ENCODE measurements at places on chromosomes 2 and 18.

- no peak for DNase-seq
Observed at GRCh38 chr2:147511491-147511948, 333.3 kb upstream of the ACVR2A start.

DNA sequence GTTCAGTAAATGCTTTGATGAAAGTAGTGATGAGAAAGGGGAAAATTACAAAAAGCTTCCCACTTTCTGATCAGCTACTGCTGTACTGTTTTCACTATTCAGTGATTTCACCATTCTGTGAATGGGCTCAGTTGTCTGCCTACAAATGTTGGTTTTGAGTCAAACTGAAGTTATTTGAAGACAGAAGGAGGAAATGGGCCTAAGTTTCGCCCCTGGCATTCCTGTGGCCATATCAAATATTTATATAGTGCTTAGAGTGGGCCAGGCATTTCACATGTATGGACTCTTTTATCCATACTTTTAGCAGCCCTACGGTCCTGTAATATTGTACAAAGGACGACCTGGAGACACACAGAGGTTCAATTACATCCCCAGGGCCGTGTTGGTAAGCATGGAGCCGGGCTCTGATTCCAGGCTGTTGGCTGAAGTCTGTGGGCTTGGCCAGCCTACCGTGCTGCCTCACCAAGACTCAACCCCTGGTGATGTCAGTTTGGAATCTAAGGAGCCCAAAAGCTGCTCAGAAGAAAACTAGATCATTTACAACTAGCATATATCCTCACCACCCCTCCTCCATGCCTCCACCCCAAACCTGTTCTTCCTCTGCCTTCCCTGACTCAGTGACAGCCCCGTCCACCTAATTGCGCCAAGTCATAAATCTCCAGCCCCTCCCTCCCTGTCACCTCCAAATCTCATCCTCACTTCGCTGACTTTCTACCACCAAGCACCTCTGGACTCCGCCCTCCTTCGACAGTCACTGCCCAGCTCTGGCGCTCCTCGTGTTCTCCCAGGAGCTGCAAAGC lies 10.1 kb upstream of the GRHL1 start:
- no peak for DNase-seq

DNA sequence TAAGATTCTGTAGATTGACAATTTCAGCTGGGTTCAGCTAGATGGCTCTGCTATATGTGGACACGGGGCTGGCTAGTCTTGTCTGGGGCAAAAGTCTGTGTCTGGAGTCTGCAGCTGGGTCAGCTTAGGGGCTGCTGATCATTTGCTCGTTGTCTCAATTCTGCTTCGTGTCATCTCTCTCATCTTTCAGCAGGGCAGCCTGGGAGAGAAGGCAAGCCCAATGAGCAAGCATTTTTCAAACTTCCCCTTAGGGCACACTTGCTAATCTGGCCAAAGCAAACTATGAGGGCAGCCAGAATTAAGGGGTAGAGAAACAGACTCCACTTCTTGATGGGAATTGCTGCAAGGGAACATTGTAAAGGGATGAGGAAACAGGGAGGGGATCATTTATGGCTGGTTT lies 462.6 kb downstream of the SLC4A3 start:
- DNase-seq, result no peak

GRCh38 chr2:120520929-120521912 lies 175.3 kb downstream of the INHBB start:
- DNase-seq, result no peak

GRCh38 chr2:105082107-105082506 lies 44.2 kb downstream of the MRPS9 start:
- DNase-seq, result no peak

- no peak for DNase-seq
Observed at GRCh38 chr18:64710105-64710861, 561.4 kb upstream of the LINC00305 start.

GRCh38 chr18:58530801-58531200 lies 98.1 kb downstream of the ALPK2 start:
- no peak for DNase-seq

DNA sequence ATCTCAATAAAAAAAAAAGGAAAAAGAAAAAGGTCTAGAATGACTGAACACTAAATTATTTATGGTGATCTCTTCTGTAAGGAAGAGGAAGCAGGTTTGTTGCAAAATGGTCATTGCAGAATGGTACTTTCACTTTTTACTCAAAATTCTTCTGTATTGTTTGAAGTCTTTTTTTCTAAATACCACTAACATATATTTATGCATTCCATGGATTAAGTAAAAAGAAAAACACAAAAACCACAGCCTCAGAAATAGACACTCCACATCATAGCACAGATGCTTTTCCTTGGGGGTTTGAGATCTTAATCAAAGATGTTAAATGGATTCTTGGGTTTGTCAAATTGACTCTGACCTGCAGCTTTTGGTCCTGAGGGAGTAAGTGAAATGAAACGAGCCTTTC lies 47.4 kb downstream of the RHOB start:
- no peak for DNase-seq

DNA sequence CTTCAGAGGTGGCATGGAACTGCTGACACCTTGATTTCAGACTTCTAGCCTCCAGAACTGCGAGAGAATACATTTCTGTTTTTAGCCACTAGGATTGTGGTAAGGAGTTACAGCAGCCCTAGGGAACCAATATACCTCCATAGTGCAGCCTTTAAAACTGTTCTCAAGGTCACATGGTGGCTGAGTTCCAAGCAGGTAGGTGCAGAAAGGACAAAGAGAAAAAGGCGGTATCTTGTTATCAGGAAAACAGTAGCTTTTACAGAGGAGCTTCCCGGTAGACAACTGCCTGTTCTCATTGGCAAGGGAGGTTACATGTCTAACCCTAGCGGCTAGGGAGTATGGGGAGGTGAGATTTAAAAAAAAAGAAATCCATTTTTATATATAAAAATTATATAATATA lies 96.2 kb upstream of the BCL2L11 start:
- DNase-seq, result no peak

DNA sequence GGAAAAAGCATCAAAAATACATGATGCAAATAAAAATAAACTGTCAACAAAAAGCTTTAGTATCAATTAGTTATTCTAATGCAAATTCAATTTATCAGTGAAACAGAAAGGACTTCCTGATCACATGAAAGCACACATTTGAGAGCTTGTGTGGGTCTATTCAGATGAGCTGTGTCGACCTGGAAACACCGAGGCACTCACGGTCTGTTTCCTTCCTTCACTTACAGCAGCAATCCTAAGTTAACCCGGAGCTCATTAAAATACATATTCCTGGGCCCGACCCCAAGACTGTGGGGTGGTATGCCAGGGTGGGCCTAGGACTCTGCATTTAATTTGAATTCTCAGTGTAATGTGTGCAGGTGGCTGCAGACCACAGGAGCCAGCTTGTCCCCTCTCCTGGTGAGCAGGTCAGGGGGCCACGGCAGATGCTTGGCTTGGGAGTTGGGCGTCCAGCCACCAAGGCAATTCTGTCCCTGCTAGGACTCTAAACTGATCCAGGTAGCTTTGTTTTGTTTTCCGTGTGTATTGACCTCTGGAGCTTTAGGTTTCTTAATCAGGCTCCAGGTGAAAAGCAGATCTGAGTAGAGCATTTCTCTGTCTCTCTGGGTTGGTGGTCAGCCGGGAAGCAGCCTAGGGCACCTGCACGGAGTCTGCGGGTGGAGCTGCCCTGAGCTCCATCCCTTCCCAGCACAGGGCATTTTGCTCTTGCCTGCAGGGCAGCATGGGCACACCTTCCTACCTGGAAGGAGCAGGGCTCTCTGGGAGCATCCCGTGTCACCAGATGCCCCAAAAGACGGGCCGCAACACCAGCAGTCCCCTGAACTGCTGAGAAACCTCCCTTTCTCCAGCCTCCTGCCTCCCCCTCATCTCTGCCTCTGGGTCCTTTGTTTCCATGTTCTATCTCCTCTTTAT lies 9.0 kb downstream of the MBP start:
- DNase-seq, result no peak

DNA sequence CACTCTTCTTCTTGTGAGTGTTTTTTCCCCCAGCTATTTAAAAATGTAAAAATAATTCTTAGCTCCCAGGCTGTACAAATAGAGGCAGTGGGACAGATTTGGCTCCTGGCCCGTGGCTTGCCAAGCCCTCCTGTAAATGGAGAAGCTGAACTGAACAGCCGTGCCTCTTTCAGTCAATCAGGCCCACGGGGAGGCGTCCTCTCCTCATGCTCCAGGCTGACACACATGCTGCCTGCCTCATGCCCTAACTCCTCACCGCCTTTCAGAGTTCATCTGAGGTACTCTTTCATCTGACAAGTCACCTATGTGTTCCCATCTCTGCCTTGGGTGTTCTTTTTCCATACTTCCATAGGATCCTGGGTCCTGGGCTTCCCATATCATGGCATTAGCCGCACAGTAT lies 58.9 kb downstream of the BMP10 start:
- no peak for DNase-seq

DNA sequence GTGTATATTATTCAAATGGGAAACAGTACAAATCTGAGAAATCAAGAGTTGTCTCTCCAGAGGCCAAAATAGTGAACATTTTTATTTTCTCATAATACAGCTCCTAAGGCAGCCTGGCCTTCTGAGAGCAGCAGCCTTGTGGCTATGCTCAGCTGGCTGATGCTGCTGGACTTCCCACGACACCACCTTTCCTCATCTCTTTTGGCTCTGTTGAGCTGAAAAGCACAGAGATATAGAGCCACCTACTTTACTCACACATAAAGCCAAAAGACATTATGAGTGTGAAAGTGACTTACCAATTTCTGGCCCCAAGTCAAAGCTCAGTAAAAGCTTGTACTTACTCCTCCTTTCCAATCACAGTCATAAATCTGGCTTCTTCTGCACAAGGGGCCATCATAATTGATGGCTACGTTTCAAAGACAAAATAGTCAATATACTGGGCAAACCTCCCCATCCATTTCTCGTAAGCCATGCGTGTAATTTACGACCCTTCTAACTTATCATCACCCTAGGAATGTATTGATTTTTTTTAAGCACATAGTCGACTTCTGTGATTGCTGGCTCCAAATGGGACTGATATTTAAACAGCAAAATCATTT lies 18.6 kb upstream of the REG3A start:
- DNase-seq, result no peak

- no peak for DNase-seq
Observed at GRCh38 chr18:31102025-31102684, at the start of gene DSC2. Gene DSC2 (minus strand): TSS chr18:31102421. CDS start chr18:31101971, 450 bp downstream.

DNA sequence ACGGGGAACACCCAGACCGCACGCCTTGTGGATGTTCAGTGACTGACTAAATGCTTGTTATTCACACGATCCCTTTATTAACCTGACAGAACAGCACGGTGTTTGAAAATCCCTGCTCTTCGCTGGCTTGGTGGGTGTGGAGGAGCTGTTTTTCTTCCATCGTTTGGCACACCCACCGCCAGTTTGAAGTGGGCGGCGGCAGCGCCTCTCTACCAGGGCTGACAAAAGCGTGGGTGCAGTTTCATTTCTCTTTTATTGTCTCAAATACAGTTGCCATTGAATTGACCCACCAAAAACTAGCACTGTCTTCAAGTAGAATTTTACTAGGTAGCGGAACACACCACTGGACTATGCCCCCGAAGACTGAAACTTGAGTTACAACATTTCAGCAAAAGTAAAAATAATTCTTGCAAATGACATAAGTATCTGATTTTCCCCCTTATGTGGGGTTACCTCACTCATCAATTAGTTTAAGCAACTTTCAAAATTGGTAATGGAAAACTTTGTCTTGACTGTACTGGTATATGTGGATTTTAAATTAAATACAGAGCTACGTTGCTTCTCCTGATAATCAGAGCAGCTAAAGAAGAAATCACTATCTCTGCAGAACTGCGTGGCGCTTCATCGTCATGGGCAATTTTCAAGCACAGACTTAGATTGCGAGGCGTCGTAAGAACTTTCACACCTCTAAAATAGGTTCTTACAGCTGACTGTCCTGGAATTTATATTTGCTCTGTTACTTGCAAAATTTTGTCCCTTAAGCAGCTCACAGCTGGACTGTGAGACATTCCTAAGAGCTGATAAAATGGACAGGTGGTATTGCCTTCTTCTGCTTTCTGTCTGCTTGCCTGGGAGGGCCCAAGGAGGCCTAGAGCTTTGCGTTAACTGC lies 60.9 kb downstream of the LDLRAD4 start:
- DNase-seq, result no peak

- no peak for DNase-seq
Observed at GRCh38 chr2:141348481-141348880, 782.3 kb downstream of the LRP1B start.

DNA sequence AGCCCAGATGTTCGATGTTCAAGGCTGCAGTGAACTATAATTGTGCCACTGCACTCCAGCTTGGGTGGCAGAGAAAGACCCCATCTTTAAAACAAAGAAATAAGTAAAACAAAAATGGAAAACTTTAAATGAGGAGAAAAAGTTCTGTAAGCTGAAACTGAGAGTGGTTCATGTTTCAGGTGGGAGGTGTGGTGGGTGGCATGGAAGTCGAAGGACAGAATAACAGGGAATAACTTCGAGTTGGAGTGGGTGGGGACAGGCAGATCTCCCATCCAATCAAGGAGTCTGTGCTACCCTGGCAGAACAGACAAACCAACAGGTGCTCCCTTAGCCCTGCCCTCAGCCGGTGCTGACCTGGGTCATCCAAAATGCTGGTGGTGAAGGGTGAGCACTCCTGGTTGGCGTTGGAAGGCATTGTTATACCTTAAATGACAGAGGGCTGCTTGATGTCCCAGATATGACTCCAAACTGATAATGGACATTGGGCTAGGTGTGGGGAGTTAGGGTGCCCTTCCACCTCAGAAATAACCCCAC lies 328.4 kb downstream of the DYSF start:
- no peak for DNase-seq

DNA sequence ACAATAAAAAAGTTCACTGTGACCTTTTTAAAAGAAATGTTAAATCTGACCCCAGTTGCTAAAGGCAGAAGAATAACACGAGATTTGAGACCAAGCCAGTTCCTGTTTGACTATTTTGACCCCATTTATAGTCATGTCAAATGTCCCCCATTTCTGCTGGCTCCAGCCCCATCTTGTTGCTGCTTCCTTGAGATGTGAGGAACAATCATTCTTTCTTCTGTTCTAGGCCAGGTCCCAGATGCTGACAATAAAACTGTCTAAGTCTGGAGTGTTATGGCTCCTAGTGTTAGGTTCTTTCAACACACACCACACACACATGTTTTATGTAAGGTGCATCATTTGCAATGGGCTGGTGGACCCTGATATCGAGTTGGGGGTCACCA lies 92.0 kb upstream of the CYP1B1 start:
- no peak for DNase-seq

GRCh38 chr18:50970006-50970405 lies 2.2 kb downstream of the ELAC1 start:
- DNase-seq, result no peak

GRCh38 chr2:231370429-231370748 lies 25.1 kb upstream of the B3GNT7 start:
- no peak for DNase-seq

- DNase-seq, result no peak
Observed at GRCh38 chr2:207481924-207482323, 47.8 kb upstream of the CREB1 start.
